Heart right ventricle (tissue), 16 donors: ENCODE measurements at places on chromosomes 4 and X. TPM values are rescaled to one million over a fixed set of nuclear protein-coding genes. Genes with fewer than 3 reads are reported as not detected.

Gene TRAM1L1
- total RNA-seq = 1.6 TPM

Gene TRIML2
- not detected for total RNA-seq

DNA sequence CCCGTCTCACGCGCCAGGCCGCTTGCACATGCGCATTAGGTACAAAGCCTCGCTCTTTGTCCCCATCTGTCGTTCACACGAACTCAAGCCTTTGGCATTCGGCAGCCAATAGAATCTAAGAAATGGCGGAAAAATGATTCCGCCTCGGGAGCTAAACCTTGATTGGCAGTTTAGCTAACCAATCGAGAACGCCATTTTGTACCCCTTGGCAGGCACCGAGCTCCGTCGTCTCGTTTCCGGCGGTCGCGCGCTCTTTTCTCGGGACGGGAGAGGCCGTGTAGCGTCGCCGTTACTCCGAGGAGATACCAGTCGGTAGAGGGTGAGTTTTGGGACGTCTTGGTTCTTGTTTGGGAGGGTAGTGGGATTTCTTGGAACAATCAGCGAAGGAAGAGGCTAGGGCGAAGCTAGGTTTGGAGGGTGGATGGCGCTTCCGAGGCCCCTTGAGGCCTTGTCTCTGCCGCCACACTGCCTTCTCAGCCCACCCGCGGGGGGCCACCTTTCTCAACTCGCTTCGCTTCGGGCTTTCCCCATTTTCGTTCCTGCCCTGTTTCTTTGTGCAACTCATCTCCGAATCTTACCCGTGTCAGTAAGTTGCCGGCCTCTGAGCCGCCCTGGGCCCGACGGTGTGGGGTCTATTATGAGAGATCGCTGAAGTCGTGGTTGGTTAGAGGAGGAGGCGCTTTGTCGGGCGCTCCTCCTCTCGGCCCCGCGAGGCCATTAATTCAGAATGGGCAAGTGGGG, at the start of gene NONO:
NONO (plus strand) TSS at position 233 of the 741 bp plus-strand sequence. CDS start 7,003 bp downstream, outside the sequence.
- peak; percentile 95 for DNase-seq

DNA sequence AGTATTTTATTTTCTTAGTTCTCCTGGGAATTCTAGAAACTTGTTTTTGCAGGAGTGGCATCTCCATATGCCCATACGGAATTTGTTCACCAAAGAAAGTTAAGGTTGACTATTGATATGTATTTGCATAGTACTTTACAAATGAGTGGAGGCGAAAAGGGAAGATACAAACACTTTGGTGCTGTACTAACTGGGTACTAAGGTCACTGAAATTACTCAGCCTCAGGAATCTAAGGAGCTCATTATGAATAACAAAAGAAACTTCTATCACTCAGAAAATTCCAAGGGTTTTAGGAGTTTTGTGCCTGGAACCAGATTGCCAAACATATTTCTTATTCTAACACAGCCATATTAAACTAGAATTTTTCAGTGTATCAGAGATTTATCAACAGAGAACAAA, 27.4 kb upstream of the TMPRSS11B start:
- DNase-seq = no peak

DNA sequence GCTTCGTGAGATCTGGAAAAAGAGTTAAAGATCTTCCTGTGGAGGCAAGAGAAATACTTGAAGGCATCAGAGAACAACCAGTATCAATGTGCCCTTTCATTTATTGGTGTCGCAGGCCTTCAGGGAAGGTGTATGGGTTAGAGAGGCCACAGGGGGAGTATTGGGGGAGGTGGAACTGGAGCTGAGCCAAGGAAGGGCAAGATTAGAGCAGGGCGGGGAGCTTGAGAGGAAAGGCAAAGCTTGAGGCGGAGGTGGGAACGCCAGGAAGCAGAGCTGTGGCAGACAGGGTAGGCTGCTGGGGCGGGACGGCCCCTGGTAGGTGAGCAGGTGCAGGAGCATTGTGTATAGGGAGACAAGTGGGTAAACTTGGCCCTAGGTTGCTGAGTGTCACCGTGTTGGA, 329.9 kb downstream of the ARHGAP10 start:
- no peak for DNase-seq

GRCh38 chr4:121150003-121150402, 14.1 kb downstream of the TNIP3 start:
- no peak for DNase-seq
